ENCODE measurements at places on chromosomes 3 and 15. TPM values are rescaled to one million over a fixed set of nuclear protein-coding genes. Genes with fewer than 3 reads are reported as not detected.

Gene SLC51B
- total RNA-seq: 16.4 TPM

Gene CHST13
- 0.50 TPM for total RNA-seq

Gene BNC1
- 0.47 TPM for total RNA-seq

Gene UBL7
- total RNA-seq: 40.7 TPM

Gene CPA3
- not detected for total RNA-seq

Gene GOLGA8T
- total RNA-seq: 1.7 TPM

Gene PPARG
- 36.5 TPM for total RNA-seq
